ENCODE measurements at places on chromosomes 7 and 10.
A peak's percentile ranks its signal among the peaks of the same experiment; 100 is the strongest.

- DNase-seq: no peak
These were observed 26.5 kb upstream of the CC2D2B start for GRCh38 chr10:95881316-95881715.

- peak; percentile 65 for DNase-seq
These were observed 214.4 kb downstream of the CREB5 start for GRCh38 chr7:28626624-28627262.

- no peak for DNase-seq
These were observed 115.0 kb downstream of the FAM107B start for GRCh38 chr10:14659626-14660196.

DNA sequence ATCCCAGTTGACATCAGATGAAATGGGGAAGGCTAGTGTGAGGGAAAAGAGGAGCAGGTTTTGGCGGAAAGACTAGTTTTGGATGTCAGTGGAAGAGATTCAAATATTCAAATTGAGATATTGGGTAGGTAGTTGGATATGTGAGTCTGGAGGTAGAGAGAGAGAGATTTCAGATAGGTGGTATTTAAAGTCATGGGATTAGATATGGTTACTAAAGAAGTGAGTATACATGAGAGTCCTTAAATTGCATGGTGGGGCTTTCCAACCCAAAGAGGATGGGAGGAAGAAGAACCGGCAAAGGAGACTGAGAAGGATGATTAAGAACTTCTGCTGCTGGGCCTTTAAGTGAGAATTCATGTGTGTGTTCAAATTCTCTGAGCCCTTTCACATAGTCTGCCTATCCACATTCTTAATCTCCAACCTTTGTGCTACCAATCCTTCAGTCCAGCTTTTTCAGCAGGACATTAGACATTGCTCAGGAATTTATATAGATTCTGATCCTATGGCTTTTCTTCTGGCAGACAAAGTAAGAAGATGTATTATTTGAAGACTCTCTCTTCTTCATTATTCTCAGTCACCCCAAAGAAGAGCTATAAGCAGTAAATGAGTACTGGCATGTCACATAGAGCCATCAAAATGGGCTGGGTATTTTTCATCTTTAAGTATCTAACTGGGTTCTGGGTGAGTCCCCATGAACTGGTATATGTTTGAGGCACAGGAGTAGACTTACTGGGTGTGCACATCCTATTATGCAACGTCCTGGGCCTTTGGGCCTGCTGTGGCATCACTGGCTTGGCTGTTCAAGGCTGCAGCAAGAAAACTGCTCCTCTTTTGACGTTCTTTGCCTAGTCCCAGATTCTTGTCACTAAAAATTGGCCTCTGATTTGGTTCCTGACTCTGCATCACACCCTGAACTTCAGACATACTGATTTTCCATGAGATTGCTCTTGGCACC is 33.6 kb downstream of the ST7 start:
- DNase-seq: no peak

- no peak for DNase-seq
These were observed 112.4 kb downstream of the ELMO1 start for GRCh38 chr7:37336259-37336658.

GRCh38 chr7:34361663-34362250 is 296.3 kb upstream of the NPSR1 start:
- DNase-seq: no peak

DNA sequence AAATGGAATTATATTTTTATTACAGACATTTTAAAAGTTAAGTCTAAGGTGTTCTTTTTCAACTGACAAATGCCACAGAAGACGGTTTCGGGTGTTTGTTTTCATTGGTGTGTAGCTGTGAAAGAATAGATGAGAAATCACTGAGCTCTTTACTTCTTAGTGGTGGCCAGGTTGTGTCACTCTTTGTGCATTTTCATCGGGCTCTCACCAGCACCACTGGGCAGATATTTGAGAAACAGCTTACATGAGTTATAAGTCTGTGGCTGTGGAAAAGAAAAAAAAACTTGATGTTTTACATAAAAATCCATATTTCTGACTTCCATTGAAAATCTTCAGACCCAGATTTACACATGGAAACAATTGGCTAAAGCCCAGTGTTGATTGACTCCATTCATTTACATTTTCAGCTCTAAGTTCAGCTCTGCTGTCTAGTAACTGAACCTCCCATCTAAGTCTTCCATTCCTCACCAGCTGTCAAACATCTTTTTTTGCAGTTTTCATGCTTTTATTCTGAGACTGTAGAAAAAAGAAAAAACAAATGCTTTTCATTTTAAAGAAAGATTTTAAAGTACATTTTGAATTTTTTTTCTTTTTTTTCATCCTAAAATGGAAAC is 22.3 kb downstream of the CABCOCO1 start:
- no peak for DNase-seq

- DNase-seq: peak; percentile 83
These were observed 598 bp downstream of the MMS19 start for GRCh38 chr10:97497572-97498075.

GRCh38 chr7:81232084-81232799 is 313.4 kb upstream of the SEMA3C start:
- peak; percentile 81 for DNase-seq

DNA sequence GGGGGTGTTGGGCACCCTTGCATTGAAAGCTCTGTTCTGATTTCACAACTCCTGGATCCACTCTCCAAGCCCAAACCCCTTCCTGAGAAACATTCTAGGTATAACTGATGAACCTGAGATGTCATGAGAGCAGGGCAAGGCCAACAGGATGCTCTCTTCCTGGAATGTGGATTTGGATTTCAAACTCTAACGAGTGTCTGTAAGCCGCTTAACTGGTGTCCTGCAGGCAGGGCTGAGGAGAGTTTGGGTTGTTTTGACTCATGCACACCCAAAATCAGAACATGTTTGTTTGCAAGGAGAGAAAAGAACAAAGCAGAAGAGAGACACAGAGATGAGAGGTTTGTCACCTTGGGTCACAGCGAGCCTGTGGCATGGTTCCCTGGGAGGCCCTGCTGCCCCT is 24.6 kb upstream of the AKR1E2 start:
- no peak for DNase-seq

GRCh38 chr10:88315755-88316154 is 267.4 kb downstream of the RNLS start:
- no peak for DNase-seq

GRCh38 chr10:19316204-19316870 is 267.7 kb downstream of the MALRD1 start:
- DNase-seq: no peak

- peak; percentile 24 for DNase-seq
These were observed 15.8 kb upstream of the ADAMTS14 start for GRCh38 chr10:70656489-70656888.

- DNase-seq: no peak
These were observed 4.4 kb downstream of the PPP2R2D start for GRCh38 chr10:131905267-131905571.

DNA sequence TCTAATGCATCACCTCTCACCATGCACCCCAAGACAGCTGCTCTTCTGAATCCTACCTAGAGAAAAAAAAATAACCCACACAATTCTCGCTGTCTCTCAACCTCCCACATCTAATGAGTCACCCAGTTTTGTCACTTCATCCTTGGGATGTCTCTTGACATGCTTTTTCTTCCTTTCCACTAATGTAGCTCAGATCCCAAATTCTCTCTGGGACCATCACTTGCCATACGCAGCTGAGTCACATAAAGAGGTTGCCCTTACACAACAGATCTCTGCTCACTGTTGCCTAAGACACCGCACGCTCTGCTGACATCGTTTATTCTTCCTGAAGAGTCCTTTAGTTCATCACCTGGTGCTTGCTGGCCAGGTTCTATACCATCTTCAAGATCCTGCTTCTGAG is 606.0 kb upstream of the GALNT17 start:
- no peak for DNase-seq

- no peak for DNase-seq
These were observed 98.2 kb upstream of the IMMP2L start for GRCh38 chr7:111660478-111660877.

- peak; percentile 94 for DNase-seq
These were observed 173.9 kb downstream of the NEURL1 start for GRCh38 chr10:103667356-103667755.

GRCh38 chr7:98797150-98797549 is 72.7 kb downstream of the TMEM130 start:
- DNase-seq: no peak

DNA sequence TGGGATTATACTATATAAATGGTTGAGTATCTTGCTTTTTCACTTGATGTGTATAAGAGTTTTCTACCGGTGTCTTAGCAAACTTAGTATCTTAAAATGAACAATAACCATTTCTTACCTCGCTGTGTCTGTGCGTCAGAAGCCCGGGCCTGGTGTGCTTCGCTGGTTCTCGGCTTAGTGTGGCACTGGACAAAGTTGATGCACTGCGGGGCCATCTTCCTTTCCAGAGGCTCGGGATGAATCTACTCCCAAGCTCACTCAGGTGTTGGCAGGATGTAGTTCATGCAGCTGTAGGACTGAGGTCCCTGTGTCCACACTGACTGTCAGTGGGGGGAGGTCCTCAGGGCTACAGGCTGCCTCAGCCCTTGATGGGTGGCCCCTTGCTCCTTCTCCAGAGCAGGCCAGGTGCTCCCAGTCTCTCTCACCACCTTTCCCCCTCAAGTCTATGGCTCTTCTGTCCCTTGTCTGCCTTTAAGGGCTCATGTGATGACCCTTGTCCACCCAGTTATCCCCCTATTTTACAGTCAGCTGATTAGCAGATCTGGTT is 227.8 kb downstream of the GLRX3 start:
- no peak for DNase-seq

Data from right hindlimb (tissue), 1 donor.